ENCODE measurements at places on chromosomes 7 and 10. TPM values are rescaled to one million over a fixed set of nuclear protein-coding genes. Genes with fewer than 3 reads are reported as not detected.
A peak's percentile ranks its signal among the peaks of the same experiment; 100 is the strongest.

The REEP3 gene
- total RNA-seq, result 97.8 TPM

The RARRES2 gene
- 257 TPM for total RNA-seq

The MMP21 gene
- total RNA-seq, result 0.33 TPM

The MYL10 gene
- not detected for total RNA-seq

The PKD2L1 gene
- total RNA-seq, result not detected

The PTPRZ1 gene
- total RNA-seq, result 13.2 TPM

The ANKRD30A gene
- total RNA-seq, result not detected

The ZNF736 gene
- total RNA-seq, result 7.5 TPM

GRCh38 chr10:125006921-125007426 lies 65.1 kb downstream of the ZRANB1 start:
- DNase-seq, result peak; percentile 67

GRCh38 chr7:150902078-150903033 lies 50.0 kb downstream of the AOC1 start:
- DNase-seq, result no peak

DNA sequence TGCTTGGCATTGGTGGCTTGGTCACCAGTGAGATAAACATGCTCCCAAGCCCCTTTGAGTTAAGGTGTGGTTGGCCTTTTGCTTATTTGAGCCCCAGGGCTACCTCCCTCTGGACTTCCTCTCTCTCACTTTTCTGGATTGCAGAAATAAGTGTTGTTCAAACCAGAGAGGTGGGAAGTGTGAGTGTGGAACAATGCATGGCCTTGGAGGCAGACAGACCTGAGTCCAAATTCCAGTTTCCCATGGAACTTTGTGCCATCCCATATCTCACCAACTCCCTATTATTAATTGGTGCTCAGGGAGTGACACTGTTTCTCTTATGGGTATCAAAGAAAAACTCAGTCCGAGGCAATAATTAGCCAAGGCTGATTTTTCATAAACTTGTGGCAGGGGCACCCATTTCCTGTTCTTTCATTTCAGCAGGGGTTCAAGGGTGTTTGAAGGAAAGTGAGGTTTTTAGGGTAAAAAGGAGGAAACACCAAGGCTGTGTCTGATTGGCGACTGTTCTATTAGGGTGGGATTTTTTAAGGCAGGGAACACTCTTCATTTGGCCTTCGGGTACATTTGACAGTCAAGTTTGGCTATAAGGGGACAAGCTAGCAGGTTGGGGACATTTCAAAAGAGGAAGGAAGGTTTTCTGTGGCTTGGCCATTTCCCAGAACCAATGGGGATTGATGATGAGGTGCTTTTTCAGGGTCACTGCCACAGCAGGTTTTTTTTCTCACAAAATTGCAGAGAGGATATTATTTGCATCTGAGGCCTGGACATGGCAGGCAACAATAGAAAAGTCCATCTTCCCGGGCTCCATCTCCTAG lies 148.8 kb upstream of the NPY start:
- no peak for DNase-seq

GRCh38 chr7:70654979-70655378 lies 477.0 kb upstream of the GALNT17 start:
- no peak for DNase-seq

- DNase-seq, result peak; percentile 90
Observed at GRCh38 chr7:5704534-5704922, 76.9 kb downstream of the RNF216 start.

- no peak for DNase-seq
Observed at GRCh38 chr10:61752111-61753011, 89.6 kb downstream of the CABCOCO1 start.

DNA sequence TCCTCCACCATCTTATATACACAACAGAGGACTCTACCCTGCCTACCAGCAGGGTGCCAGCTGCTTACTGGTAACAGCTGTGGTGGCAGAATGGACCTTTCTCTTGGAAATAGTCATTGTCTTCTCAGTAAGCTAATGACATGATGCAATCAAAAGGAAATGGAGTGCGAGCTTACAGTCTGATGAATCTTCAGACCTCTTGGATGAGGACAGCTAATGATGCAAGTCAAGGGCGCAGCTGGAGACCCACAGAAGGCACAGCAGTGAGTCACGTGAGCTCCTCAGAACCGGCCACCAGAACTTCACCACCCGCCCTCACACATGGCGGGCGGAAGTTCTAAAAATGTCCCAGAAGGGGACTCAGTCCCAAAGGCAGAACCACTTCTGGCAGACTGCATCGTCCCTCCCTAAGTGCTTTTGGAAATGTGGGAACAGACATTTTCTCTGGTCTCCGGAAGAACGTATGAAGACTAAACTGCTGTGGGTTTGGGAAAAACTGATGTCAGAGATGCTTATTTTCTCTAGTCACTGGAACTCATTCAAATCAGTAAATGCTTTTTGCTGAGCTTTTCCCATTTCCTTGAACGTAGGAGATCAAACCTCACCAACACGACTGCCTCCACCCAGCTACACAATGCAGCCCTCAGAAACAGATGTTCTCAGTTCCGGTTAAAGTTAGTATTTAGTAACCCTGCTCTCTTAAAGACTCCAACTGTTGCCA lies 96.4 kb downstream of the FAS start:
- DNase-seq, result peak; percentile 90

- DNase-seq, result peak; percentile 57
Observed at GRCh38 chr7:119270045-119270464, 1002.9 kb upstream of the KCND2 start.

GRCh38 chr10:2414039-2414438 lies 653.3 kb upstream of the PFKP start:
- DNase-seq, result no peak

- no peak for DNase-seq
Observed at GRCh38 chr10:88991899-88992320, 1.3 kb downstream of the FAS start.

DNA sequence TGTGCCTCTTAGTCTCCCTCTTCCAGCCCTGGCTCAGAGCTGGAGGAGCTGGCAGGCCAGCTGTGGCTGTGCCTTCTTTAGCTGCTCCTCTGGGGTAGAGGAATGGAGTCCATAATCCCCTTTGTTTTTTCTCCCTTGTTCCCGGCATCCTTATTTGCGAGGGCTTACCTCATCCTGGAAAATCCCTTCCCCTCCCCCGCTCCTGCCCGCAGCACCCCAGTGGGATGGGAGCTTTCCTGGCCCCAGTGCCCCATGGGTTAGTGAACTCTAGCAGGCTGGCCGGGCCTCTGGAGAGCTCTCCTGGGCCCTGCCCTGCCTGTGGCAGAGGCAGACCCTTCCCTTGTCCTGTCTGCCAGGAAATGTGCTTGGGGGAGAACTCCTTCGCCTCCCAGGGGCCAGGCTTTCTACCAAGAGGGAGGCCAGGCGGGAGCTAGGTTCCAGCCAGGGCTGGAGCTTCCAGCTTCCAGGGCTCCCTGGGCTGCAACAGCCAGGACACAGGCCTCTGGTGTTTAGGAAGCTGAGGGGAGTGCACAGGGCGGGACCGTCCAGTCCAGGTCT lies 16.5 kb upstream of the TRIM8 start:
- DNase-seq, result no peak

GRCh38 chr7:81331061-81332018 lies 412.5 kb upstream of the SEMA3C start:
- no peak for DNase-seq

DNA sequence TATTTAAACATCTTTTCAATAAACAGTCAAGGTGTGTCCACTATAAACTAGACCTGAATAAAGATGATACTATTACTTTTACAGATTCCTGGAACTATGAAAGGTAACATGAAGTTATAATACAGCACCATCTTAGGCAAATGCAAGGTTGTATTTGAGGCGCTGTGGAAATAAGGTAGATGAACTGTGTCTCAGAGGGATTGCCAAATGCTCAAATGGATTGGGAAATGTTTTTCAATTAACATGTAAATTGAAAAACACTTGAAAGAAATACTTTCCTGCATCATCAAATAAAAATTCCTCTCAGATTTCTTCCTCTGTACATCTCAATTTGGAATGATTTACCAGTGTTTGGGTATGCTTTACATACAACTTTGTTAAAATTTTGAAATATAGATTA lies 139.4 kb downstream of the DKK1 start:
- no peak for DNase-seq

DNA sequence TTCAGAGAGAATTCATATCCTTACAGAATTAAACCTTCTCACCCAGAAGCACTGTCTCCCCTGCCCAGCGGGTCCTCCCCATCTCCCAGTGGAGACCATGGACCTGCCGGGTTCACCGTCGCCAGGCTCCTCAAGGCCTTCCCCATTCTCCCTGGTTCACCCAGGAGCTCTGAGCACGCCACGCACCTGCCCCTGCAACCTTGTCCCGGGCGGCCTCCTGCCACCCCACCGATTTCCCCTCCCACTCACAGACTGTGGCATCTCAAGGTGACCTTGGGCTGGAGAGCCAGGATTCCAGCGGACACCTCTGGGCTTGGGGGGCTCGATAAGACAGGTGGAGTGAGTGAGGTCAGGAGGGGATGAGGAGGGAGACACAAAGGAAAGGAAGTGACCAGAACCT lies 135.3 kb downstream of the PTPRN2 start:
- no peak for DNase-seq

DNA sequence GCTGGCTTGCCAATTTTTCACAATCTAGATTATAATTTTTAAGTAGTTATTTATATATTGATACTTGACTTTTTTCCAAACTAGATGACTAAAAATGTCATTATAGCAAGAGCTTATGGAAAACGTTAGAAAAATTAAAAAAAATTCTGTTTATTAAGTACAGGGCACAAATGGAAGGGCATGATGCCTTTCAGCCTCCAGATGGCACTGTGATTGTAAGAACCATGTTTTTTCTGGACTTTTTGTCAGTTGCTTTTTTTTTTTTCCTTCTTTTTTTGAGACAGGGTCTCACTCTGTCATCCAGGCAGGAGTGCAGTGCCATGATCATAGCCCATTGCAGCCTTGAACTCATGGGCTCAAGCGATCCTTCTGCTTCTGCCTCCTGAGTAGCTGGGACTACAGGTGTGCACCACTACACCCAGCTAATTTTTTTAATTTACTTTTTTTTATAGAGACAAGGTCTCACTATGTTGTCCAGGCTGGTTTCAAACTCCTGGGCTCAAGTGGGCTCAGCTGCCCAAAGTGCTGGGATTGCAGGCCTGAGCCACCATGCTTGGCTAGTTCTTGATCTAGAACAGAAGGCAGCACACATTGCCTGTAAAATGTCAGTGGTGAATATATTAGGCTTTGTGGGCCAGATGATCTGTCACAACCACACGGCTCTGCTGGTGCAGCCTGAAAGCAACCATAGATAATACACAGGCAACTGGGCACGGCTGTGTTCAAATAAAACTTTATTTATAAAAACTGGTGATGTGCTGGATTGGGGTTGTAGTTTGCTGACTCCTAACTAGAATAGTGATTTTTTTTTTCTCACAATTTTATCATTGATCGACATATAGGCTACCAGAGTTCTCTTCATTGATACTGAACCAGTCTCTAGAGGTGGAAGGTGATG lies 27.4 kb downstream of the UCMA start:
- DNase-seq, result no peak

DNA sequence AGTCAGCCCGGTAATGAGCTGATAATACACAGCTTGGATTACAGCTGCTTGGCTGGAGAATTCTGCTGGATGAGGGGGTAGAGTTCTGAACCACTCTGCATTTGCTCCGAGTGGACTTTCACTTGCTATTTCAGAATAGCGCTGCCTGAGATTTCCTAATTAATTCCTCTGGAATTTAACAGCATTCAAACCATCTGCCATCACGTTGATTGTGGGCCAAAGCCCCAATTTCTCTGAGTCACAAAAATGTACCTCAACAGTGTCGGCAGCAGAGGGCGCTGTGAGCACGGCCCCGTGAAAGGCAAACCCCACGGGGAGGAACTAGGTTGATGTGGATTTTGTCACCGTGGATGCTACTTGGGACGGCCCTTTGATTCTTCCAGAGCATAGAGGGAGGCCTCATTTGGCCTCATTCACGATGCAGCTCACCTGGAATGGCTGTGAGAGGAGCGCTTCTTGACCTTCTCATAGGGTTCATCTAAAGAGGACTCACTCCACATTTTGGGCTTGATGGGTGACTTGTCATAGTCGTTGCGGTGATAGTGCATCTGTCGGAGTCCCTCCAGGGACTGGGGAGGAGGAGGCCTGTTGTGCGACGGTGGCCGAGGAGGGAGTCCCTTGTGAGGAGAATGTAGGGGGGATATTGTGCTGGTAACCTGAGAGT lies 73.3 kb downstream of the PRPF18 start:
- DNase-seq, result peak; percentile 85

- DNase-seq, result no peak
Observed at GRCh38 chr10:16612981-16613355, 91.3 kb upstream of the C1QL3 start.

DNA sequence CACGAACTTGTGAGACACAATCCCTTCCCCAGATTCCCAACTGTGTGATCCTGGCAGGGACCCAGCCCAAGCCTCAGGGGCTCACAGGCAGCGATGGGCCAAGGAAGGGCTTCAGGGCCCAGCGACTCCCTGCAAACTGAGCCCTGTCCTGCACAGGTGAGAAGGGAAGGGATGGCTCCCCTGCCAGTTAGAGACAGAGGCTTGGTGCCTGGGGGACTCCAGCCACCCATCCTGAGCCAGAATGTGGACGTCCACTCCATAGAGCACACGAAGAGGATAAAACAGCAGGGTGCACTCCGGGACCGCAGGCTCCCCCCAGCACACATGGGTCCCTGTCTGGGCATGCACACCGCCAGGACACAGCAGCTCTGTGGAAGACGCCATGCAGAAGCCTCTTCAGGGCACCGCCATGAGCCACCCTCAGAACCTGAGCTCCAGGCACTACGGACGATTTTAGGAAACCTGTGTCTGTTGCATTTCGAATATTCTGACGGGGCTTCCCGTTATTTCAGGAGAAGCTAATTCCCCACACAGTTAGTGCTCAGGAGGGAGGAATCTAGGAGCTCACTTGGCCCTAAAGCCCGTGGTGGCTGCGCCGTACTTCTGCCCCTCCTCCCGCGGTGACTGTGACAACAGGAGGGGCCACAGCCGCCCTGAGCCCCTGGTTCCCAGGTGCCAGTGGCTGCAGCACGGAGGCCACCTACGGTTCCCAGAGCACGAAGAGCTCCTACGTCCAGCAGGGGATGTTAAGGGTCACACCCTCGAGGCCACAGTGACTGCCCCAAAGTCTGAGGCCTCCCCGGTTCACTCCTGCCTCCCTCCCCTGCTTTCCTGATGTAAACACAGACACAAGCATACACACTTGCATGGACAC lies 326.0 kb downstream of the PTPRN2 start:
- no peak for DNase-seq

- DNase-seq, result no peak
Observed at GRCh38 chr10:117442521-117442920, 67.3 kb upstream of the PDZD8 start.

- DNase-seq, result no peak
Observed at GRCh38 chr10:734481-734880, 45.0 kb upstream of the DIP2C start.

DNA sequence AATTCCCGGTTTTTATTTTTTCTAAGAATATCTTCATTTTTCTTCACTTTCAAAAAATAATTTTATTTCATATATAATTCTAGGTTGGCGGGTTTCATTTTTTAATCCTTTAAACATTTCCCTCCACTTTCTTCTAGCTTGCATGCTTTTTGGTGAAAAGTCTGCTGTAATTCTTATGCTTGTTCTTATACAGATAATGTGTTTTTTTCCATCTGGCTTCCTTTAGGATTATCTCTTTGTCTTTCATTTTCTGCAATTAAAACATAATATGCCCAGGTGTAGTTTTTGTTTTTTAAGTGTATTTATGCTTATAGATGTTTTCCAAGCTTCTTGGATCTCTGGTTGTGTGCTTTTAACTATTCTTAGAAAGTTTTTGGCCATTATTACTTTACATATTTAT lies 341.3 kb upstream of the SEMA3C start:
- no peak for DNase-seq

- DNase-seq, result no peak
Observed at GRCh38 chr7:98949336-98950044, 71.2 kb downstream of the TRRAP start.

GRCh38 chr7:72217151-72217550 lies 195.0 kb downstream of the CALN1 start:
- DNase-seq, result no peak
